ENCODE measurements at places on chromosomes 16 and 17.

- DNase-seq, result no peak
These were observed 263.6 kb upstream of the DYNLRB2 start for GRCh38 chr16:80277182-80277581.

DNA sequence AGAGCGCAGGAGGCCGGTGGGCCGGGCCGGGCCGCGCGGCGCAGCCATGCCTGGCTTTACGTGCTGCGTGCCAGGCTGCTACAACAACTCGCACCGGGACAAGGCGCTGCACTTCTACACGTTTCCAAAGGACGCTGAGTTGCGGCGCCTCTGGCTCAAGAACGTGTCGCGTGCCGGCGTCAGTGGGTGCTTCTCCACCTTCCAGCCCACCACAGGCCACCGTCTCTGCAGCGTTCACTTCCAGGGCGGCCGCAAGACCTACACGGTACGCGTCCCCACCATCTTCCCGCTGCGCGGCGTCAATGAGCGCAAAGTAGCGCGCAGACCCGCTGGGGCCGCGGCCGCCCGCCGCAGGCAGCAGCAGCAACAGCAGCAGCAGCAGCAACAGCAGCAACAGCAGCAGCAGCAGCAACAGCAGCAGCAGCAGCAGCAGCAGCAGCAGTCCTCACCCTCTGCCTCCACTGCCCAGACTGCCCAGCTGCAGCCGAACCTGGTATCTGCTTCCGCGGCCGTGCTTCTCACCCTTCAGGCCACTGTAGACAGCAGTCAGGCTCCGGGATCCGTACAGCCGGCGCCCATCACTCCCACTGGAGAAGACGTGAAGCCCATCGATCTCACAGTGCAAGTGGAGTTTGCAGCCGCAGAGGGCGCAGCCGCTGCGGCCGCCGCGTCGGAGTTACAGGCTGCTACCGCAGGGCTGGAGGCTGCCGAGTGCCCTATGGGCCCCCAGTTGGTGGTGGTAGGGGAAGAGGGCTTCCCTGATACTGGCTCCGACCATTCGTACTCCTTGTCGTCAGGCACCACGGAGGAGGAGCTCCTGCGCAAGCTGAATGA lies 606 bp downstream of the THAP11 start:
- peak; percentile 64 for DNase-seq

- no peak for DNase-seq
These were observed 923 bp downstream of the ANKRD13B start for GRCh38 chr17:29593591-29594518.

DNA sequence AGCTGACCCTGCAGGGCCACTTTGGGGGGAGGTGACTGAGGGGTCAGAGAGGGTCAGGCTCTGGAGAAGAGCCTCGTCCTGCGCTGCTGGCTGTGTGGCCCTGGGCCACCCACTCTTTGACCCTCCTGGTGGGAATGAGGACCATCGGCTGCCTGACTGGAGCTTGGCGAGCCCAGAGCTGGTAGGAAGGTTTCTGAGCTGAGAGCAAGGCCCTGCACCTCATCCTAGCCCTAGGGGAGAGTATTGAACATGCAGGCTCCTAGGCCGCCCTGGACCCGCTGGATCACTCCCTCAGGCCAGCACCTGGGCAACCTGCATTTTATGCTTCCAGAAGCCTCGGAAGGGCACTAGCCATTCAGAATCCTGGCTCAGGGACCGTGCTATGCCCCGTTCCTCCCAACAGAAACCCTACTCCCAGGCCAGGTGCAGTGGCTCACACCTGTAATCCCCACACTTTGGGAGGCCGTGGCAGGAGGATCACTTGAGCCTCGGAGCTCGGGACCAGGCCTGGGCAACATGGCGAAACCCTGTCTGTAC lies 14.5 kb downstream of the MAP2K3 start:
- no peak for DNase-seq

Data from naive B cell (primary cell).